ENCODE measurements at places on chromosomes 7 and 10. TPM values are rescaled to one million over a fixed set of nuclear protein-coding genes. Genes with fewer than 3 reads are reported as not detected.

DMTF1 gene
- 185 TPM for total RNA-seq

CAV1 gene
- total RNA-seq: 154 TPM

COL28A1 gene
- 4.9 TPM for total RNA-seq

GPR15LG gene
- total RNA-seq: not detected

HMX2 gene
- not detected for total RNA-seq

EPO gene
- total RNA-seq: not detected

Data from breast epithelium (tissue), 4 donors.